Natural killer cell (primary cell): ENCODE measurements at places on chromosomes 11 and 22.

DNA sequence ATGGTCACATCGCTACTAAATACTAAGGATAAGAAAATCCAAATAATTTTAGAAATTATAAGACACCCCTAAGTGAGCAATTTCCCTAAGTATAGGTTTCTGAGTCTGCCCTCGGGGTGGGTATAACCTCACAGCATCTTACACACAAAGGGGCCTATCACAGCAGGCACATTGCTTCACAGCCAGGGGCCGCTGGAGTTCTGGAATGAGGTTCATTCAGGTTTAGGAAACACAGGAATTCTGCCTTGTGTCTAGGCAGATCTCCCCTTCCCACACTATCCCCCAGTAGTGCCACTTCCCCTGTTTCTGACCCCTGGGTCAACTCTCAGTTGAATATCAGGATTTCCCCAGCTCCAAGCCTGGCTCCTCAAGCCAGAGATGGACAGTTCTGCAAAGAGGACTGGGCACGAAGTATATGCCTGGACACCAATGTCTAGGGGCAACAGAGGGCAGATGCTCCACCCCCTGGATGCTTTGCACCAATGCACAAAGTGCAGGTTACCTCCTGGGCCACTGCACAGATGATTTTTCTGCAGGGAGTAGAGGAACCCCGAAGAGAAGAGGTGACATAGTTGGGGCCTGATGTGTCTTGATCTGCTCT lies 11.4 kb downstream of the TUBA8 start:
- no peak for DNase-seq

DNA sequence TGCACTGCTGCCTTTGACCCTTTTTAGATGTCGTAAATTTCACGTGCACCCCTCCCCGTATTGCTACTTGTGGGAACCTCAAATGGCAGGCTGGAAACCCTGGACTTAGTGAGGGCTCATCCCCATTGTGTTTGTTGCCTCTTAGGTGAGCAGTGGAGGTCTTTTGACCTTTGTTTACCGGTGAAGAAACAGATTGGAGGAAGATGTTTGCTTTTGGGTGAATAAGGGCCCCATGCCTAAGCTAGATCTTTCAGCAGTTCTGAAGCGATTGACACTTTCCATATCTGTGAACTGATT lies 782 bp downstream of the SMARCB1 start:
- no peak for DNase-seq

DNA sequence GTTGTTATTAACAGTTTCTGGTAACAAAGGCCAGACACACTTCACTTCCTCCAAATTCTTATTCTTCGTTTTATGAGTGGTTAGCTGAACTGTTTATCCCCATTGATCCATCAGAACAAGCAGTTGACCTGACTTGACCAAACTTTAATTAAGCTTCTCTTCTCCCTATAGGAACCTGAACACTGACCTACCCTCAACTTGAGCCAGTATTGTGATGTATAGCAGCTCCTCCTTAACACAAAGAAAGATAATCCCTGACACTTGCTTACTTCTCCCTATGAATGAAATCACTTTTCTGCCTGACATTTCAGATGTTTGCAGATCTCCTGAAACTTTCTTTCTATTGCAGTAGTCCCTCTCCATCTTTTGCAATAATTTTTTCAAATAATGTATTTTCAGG lies 41.9 kb downstream of the ANO5 start:
- no peak for DNase-seq

- no peak for DNase-seq
Measured at GRCh38 chr11:128299132-128299726, 288.1 kb downstream of the ETS1 start.

- DNase-seq = no peak
Measured at GRCh38 chr11:61158691-61159381, 2.4 kb downstream of the VPS37C start.

DNA sequence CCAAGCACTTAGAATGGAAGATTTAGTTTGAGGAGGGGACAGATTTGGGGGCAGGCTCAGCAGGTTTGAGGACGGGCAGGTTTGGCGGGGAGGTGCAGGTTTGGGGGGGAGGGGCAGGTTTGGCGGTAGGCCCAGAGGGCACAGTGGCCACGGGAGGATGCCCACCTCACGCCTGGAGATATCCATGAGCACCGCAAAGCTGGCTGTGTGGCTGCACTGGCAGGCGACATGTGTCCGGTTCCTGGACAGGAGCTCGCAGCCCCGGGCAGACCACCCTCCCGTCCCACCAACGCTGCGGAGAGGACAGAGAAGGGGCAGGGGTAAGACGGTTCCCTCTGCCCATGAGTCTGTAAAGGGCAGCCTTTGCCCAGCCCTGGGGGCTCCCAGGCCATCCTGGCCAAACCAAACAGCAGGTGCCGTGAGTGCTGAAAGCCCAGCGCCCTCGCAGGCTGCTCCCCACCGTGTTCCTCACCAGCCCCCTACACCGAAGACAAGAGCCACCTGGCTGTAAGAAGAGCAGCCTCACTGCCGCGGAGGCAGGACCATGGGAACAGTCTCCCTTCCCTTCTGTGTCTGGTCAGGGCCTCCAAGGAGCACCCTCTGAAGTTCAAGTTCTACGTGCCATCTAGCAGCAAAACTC lies 43.0 kb downstream of the TRMU start:
- no peak for DNase-seq
